ENCODE measurements at places on chromosomes 3 and 15.
A peak's percentile ranks its signal among the peaks of the same experiment; 100 is the strongest.

DNA sequence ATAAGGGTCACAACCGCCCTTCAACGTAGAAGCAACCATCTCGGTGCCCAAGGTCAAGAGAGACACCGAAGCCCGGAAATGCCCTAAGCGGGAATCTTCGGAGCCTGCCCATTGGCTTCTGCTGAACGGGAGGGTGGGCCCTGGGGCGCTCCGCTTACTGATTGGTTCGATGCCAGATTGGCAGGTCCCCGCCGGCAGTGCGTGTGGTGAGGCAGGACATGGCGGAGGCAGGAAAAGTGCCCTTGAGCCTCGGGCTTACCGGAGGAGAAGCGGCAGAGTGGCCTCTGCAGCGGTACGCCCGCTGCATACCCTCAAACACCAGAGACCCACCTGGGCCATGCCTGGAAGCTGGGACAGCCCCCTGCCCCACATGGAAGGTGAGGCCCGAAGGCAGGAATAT is at the start of gene REC114:
TSS of gene REC114 (plus strand) at position 197 of the 400 bp plus-strand sequence. CDS start at position 219, 22 bp downstream.
- DNase-seq = no peak

DNA sequence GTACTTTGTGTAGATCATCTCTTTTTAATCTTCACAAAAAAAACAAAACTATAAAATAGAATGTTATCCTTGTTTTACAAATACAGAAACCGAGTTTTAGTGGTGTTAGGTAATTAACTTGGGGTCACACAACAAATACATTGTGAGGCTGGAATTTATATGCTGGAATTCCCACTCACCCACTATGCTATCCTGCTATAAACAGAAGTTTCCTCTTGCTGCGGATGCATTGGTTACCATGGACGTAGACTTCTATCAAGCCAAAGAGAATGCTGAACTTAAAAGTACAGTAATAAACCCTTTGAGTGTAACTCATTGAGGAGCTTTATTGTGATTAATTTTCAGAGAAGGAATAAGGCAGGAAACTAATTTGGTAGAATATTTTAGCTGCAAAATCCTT is 9.2 kb downstream of the SNAP23 start:
- DNase-seq = no peak

GRCh38 chr3:101065962-101066361 is 72.7 kb upstream of the ABI3BP start:
- peak; percentile 86 for DNase-seq

- DNase-seq = no peak
Observed at GRCh38 chr15:84855765-84856164, 28.7 kb upstream of the SLC28A1 start.

DNA sequence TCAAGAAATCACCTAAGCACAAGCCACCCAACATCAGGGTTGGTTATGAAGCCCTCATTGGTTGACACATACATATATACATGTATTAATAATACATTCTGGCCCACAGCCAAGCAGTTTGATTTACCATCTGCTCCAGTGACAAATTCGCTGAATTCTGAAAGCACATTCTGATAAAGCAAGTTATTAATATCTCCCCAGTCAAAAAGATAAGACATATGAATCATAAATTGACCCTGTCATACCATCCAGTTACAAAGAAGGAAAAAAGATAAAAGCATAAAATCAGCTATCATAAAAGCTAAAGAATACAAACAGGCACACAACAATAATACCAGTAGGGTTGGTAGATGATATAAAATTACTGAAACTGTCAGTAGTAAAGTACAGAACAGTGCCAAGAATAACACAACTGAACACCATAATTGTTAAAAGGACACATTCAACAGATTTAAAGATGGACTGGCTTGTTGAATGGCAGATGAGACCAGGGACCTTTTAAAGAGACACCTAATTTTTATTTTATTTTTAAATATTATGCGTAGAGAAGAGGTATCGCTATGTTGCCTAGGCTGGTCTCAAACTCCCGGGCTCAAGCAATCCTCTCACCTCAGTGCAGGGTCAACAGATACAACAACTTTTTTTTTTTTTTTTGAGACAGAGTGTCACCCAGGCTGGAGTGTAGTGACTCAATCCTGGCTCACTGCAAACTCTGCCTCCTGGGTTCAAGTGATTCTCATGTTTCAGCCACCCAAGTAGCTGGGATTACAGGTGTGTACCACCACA is 7.7 kb downstream of the SNX4 start:
- no peak for DNase-seq

DNA sequence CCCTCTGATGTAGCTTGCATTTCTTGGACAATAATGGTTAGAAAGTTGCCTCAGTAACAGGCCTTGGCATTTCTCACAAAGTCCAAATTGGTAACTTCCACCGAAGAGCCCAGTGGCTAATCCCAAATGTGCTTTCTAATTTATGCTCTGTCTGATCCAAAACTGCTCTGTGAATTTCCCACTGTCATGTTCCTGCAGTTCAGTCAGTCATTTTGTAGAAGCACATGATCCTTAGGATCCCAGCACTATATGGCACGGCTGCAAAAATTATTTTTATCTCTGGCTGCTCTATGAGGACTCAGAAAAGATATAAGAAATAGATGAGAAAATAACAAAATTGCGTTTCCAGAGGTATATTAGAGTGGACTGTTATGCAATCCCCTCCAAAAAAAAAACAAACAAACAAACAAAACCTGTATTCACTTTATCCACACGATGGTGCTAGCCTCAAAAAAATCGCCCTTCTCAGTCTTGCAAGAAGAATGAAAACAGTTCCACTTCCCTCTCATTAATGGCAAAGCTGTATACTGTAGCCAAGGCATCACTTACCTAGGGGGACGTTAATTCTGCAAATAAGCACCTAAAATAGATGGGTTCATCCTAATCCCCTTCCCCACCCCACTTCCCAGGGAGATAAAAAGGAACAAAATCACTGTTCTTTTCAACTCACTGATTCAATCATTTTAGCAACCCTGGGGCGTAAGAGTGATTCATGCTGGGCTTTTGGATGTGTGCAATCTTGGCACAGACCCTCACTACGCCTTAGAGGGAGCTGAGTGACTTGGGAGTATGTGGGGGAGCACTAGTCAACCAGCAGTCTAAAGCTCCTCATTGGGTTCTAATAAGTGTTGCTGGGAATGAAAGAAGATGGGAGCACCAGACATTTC is 61.3 kb downstream of the TMCO5A start:
- DNase-seq = peak; percentile 39

DNA sequence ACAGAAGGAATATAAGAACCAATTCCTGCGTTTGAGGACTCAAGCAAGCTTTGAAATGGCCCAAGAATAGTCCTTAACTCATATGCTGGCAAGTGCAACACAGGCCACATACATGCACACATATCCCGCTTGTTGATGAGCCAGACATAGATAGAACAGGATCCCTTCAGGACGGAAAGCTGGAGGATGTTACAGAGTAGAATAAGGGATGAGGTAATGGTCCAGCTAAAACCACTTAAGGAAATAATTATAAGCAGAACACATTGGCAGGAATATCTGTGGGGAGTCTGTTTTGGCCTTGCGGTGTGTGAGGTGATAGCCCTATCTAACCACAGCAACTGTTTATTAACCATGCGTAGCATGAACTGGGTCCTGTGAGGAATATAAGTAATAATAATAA is 25.0 kb downstream of the SCG3 start:
- no peak for DNase-seq

DNA sequence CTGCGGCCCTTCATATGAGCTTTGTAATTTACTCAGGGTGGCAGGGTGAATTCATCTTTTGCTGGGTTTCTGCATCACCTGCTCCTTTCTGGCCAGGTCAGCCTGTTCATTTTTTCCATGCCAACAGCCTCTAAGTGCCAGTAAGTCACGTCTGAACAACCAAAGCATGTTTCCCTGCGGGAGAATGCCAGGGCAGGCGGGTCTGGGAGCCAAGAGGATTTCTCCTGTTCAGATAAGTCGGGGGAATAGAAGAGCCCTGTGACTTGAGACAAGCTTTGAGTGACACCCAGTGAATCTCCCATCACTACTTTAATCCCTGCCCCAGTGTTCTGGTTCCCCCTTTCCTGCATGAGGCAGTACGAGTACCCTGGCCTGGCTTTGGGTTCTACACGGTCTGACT is 153.1 kb downstream of the PGPEP1L start:
- DNase-seq = no peak

DNA sequence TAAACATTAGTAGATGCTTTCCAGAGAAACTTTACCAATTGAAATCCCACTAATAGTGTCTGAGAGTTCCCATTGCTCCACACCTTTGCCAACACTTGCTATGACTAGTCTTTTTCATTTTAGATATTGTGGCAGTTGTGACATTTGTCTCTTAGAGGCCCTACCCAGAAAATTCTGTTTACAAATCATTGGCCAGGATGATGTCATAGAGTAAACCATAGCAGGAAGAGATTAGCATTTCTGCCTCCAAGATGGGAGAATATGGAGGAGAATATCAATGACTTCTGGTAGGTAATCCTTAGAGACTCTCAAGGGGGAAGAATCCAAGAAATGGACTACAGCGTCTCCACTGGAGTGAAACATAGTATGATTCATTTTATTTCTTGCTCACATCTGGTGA is 291.0 kb upstream of the CNTN3 start:
- no peak for DNase-seq

GRCh38 chr3:151579571-151580270 is 118.9 kb upstream of the IGSF10 start:
- no peak for DNase-seq

DNA sequence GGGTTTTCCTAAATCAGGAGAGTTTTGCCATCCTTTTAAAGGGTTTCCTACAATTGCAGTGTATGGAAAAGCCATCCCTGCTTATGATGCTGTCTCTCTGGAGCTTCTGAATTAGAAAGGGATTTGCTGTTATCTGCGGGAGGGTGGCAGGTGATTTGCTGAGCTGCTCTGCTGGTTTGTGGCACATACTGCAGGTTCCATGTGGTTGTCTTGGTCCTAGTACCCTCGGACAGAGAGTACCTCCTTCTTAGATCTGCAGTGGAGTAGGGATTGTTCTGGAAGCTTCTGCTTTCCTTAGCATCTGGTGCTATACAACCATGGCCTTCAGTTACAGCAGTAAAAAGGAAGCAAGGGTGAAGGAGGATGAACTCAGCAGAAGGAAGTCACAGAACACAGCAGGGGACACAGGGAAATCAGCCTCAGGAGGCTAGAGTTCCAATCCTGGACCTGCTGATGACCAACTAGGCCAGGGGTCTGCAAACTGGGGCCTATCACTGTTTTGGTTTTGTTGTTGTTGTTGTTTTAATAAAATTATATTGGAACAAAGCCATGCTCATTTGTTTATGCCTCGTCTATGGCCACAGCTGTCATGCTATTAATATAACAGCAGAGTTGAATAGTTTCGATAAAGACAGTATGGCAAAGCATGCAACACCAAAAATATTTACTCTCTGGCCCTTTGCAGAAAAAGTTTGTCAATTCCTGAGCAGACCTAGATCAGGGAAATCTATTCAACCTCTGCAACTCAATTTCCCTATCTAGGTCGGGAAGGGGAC is 39.5 kb downstream of the STARD5 start:
- no peak for DNase-seq

DNA sequence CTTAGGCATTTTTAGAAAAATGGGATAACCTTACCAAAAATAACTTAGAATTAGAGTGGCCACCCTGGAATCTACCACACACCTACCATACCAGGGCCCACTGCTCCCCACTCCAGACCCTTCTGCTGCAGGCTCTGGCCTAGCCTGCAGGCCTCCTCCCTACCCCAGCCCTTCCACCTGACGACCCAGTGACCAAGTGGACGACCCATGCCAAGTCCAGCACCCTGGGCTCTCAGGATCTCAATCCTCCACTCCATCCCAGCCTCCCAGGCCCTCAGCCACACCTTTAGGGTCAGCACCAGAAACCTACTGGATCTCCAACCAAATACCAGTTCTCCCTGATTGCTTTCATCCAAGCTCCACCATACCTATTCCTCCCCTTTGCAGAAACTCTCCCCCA is 145.8 kb downstream of the TPRA1 start:
- no peak for DNase-seq

DNA sequence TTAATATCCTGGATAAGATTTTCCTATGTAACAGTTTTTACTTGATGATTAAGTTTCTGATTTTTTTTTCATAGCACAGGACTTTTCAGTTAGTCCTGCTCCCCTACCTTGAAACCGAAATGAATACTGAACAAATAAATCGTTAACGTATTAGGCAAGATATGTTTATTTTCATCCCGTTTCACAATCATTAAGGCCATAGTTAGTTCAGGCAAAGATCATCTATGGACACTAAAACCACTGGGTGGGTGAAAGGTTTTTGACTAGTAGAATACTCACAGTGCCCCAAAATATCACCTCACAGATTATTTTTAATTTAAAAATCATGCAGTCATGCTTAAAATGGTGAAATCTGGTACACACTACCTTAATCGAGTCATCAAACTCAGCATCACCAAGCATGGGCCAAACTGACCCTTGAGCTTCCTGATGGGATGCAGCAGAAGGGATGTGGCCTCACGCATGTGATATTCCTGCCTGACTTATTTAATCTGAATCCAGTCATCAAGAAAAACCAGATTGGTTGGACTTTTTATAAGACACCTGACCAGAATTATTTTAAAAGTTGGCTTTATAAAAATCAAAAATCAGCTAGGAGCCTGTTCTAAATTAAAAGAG is 365.0 kb downstream of the LPP start:
- no peak for DNase-seq

GRCh38 chr3:12999147-13000140 is 73.8 kb downstream of the IQSEC1 start:
- DNase-seq = no peak

- DNase-seq = no peak
Observed at GRCh38 chr3:119331661-119332060, 37.5 kb downstream of the ARHGAP31 start.

GRCh38 chr15:94451466-94451865 is 220.1 kb downstream of the MCTP2 start:
- no peak for DNase-seq

- no peak for DNase-seq
Observed at GRCh38 chr3:43054754-43055153, 51.1 kb downstream of the POMGNT2 start.

DNA sequence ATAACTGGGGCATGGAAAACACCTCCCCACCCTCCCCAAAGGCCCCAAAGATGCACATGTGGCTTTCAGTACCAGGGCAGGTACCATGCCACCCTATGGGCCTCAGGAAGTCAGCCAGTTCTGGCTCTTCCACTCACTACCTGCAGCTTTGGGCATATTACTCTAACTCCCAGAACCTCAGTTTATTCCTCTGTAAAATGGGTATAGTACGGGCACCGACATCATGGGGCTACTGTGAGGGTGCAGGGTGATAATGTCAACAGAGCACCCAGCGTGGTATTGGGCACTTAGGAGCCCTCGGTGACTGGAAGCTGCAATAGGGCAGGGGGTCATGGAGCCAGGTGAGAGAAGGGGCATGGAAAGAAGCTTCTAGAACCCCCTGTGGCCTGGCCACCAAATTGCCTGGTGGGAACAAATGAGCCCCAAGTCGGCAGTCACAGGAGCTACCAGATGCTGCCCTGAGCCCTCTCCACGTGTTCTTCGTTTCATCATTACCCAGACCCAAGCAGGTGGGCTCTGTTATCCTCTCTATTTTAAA is 512.1 kb downstream of the SHQ1 start:
- no peak for DNase-seq

Data from epithelial cell of proximal tubule (primary cell).